Lower leg skin (tissue), 4 donors: ENCODE measurements at places on chromosomes 16 and 17. TPM values are rescaled to one million over a fixed set of nuclear protein-coding genes. Genes with fewer than 3 reads are reported as not detected.

- no peak for DNase-seq
These were observed 10.9 kb downstream of the ZNF18 start for GRCh38 chr17:11986179-11986941.

- no peak for DNase-seq
These were observed 2.4 kb upstream of the TACO1 start for GRCh38 chr17:63598281-63598680.

DNA sequence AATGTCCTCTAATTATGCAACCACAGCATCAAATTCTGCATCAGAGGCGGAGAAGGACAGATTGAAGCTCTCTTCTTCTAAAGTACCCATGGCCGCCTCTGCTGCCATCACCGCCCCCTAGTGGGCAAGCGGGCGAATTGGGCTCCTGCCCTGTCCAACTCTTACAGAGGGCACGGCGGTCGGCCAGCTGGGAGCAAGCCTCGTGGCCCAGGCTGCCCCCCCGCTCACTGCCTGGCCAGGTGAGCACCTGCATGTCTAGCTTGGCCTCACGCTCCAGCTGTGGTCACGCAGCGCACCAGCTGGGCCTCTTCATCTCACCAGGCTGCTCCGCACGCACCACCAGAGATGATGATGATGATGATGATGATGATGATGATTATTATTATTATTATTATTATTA is 146.1 kb upstream of the TOM1L1 start:
- no peak for DNase-seq

DNA sequence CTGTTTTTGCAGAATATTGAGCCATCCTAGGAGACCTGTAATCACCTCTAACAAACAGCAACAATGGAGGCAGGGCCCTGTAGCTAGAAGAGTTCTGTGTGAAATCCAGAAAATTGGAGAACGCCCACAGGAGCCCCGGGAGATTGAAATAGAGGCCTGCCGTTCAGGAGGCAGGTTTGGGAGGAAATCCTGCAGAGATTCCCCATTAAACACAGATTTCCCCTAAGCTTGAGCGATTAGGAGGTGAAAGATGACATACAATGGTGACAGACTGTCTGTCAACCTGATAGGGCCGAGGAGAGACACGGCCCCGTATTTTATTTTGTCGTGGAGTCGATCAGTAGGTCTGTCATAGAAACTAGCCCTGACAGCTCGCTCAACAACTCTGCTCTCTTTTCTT is 18.2 kb downstream of the CDK5RAP3 start:
- DNase-seq, result no peak

DNA sequence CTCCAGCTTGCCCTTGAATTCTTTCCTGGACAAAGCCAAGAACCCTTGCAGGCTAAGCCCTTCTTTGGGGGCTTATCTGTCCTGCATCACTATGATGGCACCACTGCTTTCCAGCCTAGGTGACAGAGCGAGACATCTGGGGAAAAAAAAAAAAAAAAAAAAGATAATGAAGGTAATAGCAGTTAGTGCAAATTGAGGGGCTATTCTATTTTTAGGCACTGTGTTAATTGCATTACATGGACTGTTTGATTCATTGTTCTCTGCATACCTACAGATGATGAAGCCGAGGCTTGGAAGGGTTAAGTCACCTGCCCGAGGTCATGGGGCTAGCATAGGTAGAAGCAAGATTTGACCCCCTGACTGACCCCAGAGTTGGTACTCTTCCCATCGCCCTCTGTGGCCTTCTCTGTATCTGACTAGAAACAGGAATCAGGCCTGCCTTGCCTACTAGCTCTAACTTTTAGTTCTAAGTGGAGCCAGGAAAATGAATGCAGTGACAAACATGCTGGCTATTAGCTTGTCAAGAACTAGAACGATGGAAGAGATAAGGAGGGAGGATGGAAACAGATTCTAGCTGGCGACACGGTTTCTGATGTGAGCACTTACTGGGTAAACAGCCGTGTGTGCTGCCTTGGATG is 312.1 kb downstream of the SNX29 start:
- no peak for DNase-seq

DNA sequence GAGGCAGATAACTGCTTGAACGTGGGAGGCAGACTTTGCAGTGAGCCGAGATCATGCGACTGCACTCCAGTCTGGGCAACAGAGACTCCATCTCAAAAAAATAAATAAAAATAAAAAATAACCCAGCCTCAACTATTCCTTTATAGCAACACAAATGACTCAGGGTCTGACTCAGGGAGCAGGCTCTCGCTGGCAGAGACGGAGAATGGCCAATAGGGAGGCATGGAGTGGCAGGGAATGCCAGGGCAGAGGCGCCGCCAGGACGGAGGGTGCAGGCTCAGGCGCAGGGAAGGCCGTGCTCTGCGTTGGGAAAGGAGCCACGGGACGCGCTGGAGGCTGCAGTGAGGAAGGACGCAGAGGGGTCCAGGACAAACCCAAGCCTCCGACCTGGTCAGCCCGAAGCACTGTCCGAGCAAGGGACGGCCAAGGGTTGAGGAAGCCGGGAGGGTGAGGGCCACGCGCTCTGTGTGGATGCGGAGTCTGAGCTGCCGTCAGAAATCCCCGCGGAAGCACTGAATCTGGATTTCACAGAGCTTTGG is 40.3 kb downstream of the PKD1 start:
- no peak for DNase-seq

DNA sequence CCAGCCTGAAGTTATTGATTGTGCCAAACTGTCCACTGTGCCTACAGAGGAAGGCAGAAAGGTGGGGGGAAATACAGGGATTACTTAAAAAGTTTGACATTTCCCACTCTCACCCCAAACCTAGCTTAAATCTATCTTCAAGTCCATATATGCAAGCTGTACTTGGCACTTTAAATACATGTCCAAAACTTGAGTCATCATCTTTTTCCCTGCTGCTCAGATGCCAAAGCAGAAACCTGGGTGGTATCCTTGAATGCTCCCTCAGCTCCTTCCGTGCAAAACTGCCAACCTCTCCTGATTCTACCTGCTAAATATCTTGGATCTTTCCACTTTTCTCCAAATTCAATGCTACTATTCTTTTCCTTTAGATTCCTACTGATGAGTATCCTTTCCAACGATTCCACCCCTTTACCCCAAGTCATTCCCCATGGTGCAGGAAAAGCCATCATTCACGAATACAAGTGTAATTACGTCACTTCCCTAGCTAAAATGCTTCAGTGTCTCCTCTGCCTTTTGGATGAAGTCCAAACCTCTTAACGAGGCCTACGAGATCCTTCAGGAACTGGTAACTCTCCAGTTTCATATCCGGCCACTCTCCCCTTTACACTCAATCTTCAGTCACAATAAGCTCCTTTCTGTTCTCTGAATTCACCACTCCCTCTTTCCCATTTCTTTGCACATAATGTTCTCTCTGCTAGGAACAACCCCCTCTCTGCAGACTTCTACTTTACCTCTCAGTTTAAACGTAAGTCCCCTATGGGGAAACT is 9.3 kb downstream of the BECN1 start:
- DNase-seq, result no peak

DNA sequence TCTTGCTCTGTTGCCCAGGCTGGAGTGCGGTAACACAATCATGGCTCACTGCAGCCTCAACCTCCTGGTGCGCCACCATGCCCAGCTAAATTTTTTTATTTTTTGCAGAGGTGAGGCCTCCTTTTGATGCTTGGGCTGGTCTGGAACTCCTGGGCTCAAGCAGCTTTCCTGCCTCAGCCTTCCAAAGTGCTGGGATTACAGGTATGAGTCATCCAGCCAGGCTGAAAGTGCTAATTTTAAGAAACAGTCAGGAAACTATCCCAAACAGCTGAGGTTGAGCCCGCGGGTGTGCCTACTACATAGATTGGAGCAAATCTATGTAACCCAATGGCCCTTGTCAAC is 738 bp upstream of the XPO6 start:
- DNase-seq, result no peak

GRCh38 chr17:79950306-79950705 is 85.4 kb downstream of the TBC1D16 start:
- DNase-seq, result no peak

GRCh38 chr16:58249388-58249779 is 45.4 kb downstream of the PRSS54 start:
- DNase-seq, result no peak

- DNase-seq, result peak; percentile 62
These were observed 40.9 kb downstream of the RFFL start for GRCh38 chr17:35022536-35023063.

- DNase-seq, result peak; percentile 79
These were observed 18.0 kb downstream of the ITGAM start for GRCh38 chr16:31277659-31278260.

GRCh38 chr16:85220125-85220839 is 108.0 kb upstream of the CIBAR2 start:
- DNase-seq, result no peak

DNA sequence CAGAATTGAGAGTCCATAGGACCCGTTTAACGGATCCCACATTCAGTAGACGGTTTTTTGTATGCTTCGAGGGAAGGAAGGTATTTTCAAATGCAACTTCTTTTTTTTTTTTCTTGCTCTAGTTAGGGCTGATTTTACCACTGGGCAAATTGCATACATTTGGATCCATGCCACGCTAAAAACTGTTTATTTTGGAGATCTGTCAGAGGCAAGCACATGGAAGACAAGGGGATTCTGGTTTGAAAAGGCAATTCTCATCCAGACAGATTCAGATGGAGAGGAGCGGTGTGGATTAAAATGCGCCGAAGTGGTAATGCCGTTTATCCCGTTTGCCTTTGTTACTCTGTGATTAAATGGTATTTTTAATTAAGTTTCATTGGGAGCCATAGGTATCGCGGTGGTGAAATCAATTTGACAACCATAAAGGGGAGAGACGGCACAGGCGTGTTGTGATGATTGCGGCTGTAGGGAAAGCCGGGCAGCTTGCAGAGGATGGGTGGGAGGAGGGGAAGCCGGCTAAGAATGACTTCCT is 170.4 kb downstream of the IRX3 start:
- peak; percentile 31 for DNase-seq

DNA sequence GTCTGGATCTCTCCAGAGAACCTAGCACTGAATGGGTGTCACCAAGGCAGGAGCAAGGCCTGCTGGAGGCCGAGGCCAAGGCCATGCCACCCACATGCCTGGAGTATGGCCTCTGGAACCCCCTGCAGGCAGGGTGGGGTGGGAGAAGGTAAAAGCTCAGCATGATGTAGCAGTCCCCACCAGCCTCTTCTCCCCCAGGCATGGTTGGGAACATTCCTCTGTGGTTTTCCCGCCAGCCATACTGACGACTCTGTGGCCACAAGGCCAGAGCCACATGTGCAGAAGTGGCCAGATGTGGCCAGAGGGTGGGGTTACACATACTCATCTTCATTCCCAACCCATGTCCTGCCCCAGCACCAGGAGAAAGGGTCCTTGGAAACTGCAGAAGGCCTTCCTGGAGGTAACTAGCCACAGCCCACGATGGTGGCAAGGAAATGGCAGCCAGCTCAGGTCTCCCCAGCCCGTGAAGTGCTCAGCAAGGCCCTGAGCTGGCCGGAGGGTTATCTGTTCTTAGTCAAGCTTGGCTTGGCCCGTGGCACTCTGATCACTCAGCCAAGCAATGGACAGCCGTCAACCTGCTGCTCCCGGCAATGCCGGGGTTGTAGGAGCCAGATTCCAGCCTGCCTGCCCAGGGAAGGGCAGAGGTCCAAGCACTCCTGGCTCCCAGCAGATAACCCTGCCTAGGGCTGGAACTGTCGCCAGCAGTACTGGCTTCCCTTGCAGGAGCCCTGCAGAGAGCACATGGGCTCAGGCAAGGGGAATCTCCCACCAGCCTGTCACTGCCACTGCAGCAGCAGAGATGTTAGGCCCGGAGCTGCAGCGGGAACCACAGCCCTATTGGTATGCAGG is 26.1 kb downstream of the HDAC5 start:
- no peak for DNase-seq

DNA sequence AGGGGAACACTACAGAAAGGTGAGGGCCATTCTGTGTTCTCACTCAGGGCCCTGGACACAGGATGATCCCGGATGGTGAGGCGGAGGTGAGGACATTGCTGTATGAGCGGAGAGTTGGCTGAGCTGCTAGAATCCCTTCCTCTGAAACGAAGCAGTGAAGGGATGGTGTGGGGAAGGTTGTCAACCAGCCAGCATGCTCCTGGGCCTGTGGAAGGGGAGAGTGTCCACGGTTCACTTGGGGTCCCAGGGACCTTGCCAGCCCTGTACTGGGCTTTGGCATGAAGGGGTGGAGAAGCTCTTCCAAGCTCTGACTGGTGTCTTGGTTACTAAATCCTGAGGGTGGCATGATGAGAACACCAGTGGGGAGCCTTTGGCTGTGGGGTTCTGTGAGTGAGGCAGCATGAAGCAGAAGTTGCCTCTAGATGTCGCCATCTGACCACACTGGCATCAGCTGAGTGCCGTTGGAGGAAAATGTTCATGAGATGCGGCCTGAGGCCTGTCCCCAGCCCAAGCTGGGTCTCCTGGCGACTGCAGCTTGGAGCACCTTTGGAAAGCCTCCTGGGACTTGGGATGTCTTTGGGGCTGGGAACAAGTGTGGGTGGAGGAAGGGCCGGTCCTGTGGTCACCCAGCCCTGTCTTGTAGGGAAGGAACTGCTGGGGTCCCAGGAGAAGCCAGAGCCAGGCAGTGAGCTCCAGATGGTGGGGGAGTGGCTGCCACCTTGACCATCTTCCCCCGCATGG is 14.8 kb downstream of the PDP2 start:
- peak; percentile 54 for DNase-seq

DNA sequence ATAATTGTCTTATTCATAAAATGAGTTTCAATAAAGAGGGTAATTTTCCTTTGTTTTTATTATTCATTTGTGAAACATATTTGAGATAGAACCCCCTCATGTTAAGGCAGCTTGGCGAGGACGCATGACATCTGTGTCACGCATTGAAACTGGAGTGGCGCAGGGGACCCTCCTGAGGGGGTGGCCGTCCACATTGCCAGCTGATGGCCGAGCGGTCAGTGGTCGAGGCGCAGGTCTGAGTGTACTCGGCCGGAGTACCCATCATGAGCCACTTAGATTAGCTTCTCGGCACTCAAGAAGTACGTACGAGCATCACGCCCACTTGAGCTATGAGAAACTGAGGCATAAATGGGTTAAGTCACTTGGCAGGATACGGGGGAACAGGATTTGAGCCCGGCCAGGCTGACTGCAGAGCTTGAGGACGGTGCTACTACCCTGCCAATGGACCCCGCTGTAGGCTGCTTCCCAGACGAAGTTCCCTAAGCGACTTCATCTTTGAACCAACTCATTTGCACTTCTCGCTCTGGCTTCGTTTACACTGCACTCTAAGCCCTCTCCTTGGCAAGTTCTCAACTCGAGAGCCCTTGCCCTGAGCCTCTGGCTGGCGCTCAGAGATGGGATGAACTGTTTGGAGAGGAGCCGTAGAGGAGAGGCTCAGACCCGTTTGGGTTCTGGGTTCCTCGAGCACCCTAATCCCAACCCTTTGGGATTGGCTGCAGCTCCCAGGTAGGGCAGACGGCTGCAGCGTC is 91.8 kb downstream of the SDK2 start:
- DNase-seq, result no peak

The SKAP1 gene
- 1.2 TPM for total RNA-seq

The TBC1D3L gene
- total RNA-seq, result 44.2 TPM

The RNU2-1 gene
- total RNA-seq, result not detected

The TTYH2 gene
- 12.7 TPM for total RNA-seq

The CCL1 gene
- not detected for total RNA-seq

The RNF112 gene
- 4.2 TPM for total RNA-seq
